NCI-H524 (cell line): ENCODE measurements at places on chromosomes 5 and 9.
A peak's percentile ranks its signal among the peaks of the same experiment; 100 is the strongest.

DNA sequence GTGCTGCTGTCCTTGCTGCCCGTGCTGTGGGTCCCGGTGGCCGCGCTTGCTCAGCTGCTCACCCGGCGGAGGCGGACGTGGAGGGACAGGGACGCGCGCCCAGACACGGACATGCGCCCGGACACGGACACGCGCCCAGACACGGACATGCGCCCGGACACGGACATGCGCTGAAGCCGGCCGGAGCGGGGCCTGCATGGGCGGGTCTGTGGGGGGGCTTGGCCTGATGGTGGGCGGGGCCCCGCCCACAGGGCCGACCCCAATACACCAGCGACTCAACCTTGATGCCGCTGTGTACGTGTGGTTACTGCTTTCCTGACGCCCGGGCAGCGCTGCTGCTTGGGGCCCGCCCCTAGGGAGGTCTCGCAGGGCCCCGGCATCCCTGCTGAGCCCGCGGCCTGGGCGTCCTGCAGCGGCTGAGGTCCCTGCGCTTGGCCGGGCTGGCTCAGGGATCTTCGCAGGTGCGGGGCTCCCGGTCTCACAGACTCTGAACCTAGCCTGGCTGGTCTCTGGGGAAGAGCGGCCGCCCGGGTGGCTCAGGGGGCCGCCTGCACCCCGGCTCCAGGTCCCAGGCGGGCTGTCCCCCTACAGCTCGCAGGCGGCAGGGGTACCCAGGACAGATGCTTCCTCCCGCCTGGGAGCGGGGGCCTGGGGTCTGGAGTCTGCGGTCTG is 20.9 kb downstream of the SLC6A18 start:
- DNase-seq: peak; percentile 53

DNA sequence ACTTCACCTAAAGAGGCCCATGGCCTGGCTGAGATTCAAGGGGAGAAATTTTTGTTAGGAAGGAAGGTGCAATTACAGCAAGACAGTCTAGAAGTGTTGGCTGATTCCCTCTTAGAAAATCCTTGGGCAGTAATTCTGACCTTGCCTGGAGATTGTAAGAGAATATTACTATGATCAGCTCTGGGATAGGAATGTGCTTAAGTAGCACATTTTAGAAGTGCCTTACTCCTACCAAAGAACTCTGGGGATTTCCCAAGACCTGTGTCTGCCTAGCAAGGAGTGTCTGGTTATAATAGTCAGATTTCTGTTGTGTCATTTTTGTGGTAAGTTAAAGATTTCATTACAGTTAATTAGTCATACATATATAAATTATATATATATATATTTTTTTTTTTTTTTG is 52.3 kb downstream of the NLN start:
- no peak for DNase-seq

GRCh38 chr5:77306531-77306930 is 96.1 kb downstream of the PDE8B start:
- DNase-seq: no peak

GRCh38 chr9:135887585-135888050 is 19.7 kb downstream of the CAMSAP1 start:
- no peak for DNase-seq

- no peak for DNase-seq
Observed at GRCh38 chr9:110590816-110591215, 11.3 kb upstream of the SVEP1 start.

GRCh38 chr9:95484225-95484624 is 32.5 kb downstream of the PTCH1 start:
- DNase-seq: no peak

- DNase-seq: no peak
Observed at GRCh38 chr5:1180841-1181271, 20.5 kb upstream of the SLC6A19 start.

GRCh38 chr5:72559866-72560766 is 52.9 kb upstream of the ZNF366 start:
- no peak for DNase-seq

DNA sequence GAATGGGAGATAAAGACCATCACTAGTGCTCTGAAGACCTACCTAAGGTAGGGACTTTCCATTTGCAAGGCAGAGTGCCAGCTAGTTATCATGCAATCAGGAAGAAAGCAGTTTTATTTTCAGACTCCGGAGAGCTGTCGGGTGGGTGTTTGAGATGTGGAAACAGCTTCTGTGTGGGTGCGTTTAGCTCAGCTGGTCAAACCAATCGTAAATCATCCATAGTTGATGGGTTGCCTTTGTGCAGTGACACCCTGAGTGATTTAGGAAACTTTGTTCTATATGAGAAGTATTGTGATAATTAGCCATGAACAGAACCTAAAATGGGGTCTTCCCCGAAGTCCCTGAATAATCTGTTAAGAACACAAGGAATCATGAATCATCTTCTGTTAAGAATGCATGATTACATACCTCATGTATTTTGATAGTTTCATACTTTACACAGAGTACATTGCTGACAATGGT is 284.3 kb downstream of the ARHGAP26 start:
- DNase-seq: no peak

DNA sequence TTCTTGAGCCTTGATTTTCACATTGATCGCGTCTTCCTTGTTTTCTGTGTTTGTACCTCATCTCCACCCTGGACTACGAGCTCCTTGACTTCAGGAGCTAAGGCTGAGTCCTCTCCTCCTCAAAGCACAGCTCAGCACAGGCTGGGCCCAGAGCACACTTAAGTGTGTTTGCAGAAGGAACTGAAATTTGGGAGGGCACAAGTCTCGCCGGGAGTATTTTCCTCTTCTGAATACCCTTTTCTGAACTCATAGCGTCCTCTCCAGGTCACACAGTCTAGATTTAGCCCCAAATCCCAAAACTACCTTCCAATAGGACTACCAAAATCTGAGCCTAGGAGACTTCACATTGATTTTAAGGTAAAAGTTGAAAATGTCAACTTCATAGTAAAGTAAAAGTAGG is 41.6 kb downstream of the TSTD2 start:
- no peak for DNase-seq
